ENCODE measurements at places on chromosomes 2 and 18.

GRCh38 chr18:11994336-11994702 lies 13.0 kb downstream of the IMPA2 start:
- no peak for DNase-seq

DNA sequence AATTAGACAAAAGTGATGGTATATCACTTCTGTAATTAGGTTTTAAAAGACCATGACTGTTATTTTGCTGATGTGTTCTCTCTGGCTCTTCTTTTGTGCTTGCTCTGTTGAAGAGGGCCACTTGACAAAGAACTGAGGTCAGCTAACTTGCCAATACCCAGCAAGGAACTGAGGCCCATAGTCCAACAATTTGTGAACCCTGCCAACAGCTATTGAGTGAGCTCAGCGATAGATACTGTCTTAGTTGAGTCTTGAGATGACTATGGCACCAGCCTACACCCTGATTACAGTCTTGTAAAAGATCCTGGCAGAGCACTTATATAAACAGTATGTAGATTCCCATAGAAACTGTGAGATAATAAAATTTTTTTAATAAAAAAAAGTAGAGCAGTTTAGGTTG lies 103.0 kb downstream of the BMPR2 start:
- DNase-seq: no peak

DNA sequence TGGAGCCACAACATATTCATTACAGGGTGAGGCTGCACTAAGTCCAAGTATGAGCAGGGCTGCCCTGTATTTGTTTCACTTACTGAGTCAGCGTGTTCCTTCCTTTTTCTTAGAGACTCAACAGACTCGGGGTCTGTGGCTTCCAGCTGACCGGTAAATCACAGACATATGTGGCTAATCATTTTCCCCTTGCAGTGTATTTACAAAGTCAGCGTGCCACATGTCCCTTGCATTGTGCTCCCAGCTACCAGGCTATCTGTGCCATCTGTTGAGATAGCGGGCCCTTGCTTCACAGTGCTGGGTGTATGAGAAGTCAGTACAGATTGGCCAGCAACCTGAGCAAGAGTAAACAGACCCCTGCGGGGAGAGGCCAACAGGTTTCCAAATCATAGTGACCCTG lies 254.3 kb downstream of the LRRTM1 start:
- DNase-seq: peak; percentile 85

DNA sequence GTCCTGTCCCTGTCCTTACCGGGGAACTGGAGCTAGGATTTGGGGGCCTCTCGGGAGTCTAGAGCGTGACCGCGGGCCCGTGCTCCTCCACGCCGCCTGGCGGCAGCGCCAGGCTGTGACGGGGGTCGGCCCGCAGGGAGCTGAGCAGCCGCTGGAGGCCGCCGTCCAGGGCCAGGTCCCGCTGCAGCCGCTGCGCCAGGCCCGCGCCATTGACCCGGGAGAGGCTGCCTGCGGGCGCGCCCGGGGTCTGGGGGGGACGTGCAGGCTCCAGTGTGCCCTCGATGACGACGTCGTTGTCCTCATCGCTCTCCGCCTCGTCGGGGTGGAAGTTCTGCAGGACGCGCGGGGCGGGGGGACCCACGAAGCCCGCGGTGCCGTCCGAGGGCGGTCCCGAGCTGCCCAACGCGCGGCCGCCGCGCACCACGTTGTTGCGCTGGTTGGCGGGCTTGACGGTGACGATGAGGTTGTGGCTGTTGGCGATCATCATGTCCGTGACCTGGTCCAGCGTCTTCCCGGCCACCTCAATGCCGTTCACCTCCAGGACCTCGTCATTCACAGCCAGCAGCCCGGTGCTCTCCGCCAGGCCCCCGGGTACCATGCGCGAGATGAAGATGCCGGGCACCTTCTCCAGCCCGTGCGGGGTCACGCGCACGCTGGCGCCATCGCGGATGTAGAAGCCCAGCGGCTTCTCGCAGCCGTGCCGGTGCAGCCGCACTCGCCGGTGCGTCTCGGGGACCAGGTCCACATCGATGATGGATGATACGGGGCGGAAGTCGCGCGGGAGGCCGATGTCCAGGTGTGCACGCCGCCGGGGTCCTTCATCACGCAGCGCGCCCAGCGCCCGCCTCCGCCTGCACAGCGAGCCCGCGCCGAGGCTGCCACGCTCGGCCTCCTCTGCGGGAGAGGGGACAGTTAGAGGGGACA lies 50.9 kb downstream of the ADNP2 start:
- DNase-seq: no peak

- no peak for DNase-seq
These were observed 9.7 kb upstream of the DNAJB2 start for GRCh38 chr2:219269362-219270054.
